Melanocyte of skin (primary cell): ENCODE measurements at places on chromosomes 11 and 22. TPM values are rescaled to one million over a fixed set of nuclear protein-coding genes. Genes with fewer than 3 reads are reported as not detected.

GGT1 gene
- 1.3 and 2.6 TPM in 2 replicates for total RNA-seq

TBCEL gene
- total RNA-seq, result 15.1 and 27.6 TPM in 2 replicates

OR51E2 gene
- not detected in 2 replicates for total RNA-seq

OR4D5 gene
- total RNA-seq, result not detected in 2 replicates

LDHA gene
- total RNA-seq, result 641 and 982 TPM in 2 replicates

LAMTOR1 gene
- total RNA-seq, result 146 and 157 TPM in 2 replicates

TRPC6 gene
- under 0.01 TPM in 2 replicates for total RNA-seq

BCO2 gene
- 0.33 and 0.77 TPM in 2 replicates for total RNA-seq

OR5A1 gene
- total RNA-seq, result not detected in 2 replicates

SEPTIN3 gene
- total RNA-seq, result 4.3 and 10.3 TPM in 2 replicates

DRICH1 gene
- under 0.01 TPM in 1 of 2 replicates, not detected in the other for total RNA-seq

PDE2A gene
- total RNA-seq, result 1.2 and 2.0 TPM in 2 replicates

OR52I2 gene
- total RNA-seq, result not detected in 2 replicates

PARVB gene
- 104 and 153 TPM in 2 replicates for total RNA-seq

IGSF9B gene
- not detected in 2 replicates for total RNA-seq

LIN7C gene
- 51.6 and 73.9 TPM in 2 replicates for total RNA-seq

BRSK2 gene
- 0.77 and 1.00 TPM in 2 replicates for total RNA-seq

OR5B2 gene
- total RNA-seq, result not detected in 2 replicates

OR51B2 gene
- total RNA-seq, result 0.34 TPM in 1 of 2 replicates, not detected in the other

ELF5 gene
- total RNA-seq, result not detected in 2 replicates

CNTN5 gene
- total RNA-seq, result not detected in 2 replicates

MED15 gene
- 91.6 and 96.2 TPM in 2 replicates for total RNA-seq

HDAC10 gene
- total RNA-seq, result 20.0 and 24.8 TPM in 2 replicates

ANO9 gene
- under 0.01 TPM in 1 of 2 replicates, not detected in the other for total RNA-seq

DERL3 gene
- 0.67 and 1.2 TPM in 2 replicates for total RNA-seq

OOSP3 gene
- 0.36 TPM in 1 of 2 replicates, not detected in the other for total RNA-seq

LDHAL6A gene
- not detected in 2 replicates for total RNA-seq

STK33 gene
- under 0.01 TPM in 1 of 2 replicates, not detected in the other for total RNA-seq

CD3D gene
- not detected in 2 replicates for total RNA-seq

ZNF70 gene
- 3.8 and 6.5 TPM in 2 replicates for total RNA-seq

OR8A1 gene
- total RNA-seq, result not detected in 2 replicates

VWA5A gene
- 6.2 and 8.6 TPM in 2 replicates for total RNA-seq
